ENCODE measurements at places on chromosomes 4 and X.

GRCh38 chr4:73883306-73883705 lies 14.1 kb downstream of the CXCL1 start:
- DNase-seq, result no peak

- DNase-seq, result no peak
Measured at GRCh38 chr4:11483046-11483445, 54.4 kb upstream of the HS3ST1 start.

DNA sequence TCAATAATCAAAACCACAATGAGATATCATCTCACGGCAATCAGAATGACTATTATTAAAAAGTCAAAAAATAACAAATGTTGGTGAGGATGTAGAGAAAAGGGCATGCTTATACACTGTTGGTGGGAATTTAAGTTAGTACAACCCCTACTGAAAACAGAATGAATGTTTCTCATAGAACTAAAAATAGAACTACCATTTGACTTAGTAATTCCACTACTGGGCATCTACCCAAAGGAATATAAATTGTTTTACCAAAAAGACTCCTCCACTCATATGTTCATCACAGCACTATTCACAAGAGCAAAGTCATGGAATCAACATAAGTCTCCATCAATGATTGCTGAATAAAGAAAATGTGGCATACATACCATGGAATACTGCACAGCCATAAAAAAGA lies 278.1 kb upstream of the ARSJ start:
- DNase-seq, result no peak

DNA sequence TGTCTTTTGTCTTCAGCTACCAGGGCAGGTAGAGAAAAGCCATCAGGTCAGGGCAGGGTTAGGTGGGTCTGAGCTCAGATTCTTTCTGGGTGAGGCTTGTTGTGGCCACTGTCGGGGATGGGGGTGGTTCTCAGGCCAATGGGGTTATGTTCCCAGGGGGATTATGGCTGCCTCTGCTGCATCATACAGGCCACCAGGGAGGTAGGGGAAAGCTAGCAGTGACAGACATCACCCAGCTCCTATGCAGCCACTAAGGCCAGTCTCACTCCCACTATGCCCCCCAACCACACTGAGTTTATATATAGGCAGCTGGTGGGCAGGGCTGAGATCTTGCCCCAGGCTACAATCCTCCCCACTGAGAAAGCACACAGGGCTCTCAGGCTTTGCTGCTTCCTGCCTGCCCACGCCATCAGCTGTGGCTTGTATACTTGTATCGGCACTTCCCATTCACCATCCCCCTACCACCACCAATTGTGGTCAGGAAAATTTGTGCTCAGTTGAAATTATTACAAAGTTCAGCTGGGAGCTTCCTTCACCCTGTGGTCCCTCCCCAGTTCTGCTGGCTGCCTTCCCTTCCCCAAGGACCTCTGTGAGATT lies 72.6 kb upstream of the PTPN13 start:
- DNase-seq, result no peak

DNA sequence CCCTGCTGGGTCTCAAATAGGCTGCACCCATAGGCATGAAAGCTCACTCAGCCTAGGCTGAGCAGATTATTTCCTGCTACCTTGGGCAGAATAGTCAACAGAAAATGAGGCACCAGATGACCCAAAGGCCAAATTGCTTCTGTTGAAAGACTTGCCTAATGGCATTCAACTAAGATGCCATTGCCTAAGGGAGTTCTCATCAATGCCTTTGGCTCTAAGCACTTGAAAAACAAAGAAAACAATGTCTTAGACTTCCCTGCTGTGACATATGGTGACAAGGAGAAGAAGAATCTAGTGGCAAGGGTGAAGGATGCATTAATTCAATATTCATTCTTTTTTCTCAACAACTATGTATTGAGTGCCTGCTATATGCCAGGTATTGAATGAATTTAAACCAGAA lies 25.7 kb upstream of the PCDH19 start:
- DNase-seq, result no peak

DNA sequence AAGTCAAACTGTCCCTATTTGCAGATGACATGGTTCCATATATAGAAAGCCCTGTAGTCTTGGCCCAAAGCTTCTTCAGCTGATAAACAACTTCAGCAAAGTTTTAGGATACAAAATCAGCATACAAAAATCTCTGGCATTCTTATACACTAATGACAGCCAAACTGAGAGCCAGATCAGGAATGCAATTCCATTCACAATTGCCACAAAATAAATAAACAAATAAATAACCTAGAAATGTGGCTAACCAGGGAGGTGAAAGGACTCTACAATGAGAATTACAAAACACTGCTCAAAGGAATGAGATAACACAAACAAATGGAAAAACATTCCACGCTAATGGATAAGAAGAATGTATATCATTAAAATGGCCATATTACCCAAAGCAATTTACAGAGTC lies 52.9 kb upstream of the CXCL8 start:
- DNase-seq, result no peak

- no peak for DNase-seq
Measured at GRCh38 chrX:44843318-44843702, 511 bp upstream of the DUSP21 start.

Measured in pancreas (tissue), 10 donors.